MG63 (cell line): ENCODE measurements at places on chromosomes 12 and 14.

DNA sequence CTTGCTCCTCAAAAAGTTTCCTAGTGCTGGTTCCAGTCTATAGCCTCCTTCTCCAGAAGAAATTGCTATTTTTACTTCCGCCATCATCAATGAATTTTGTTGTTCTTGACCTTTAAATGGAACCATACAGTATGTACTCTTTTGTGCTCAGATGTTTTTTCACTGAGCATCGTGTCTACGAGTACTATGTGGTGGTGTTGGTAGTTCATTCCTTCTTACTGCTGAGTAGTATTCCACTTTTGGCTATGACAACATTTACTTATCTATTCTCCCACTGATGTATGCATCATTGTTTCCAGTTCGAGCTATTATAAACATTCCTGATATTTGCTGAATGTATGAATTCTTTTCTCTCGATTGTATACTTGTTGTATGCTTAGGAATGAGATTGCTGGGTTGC, 28.6 kb downstream of the SLC2A14 start:
- DNase-seq: no peak

DNA sequence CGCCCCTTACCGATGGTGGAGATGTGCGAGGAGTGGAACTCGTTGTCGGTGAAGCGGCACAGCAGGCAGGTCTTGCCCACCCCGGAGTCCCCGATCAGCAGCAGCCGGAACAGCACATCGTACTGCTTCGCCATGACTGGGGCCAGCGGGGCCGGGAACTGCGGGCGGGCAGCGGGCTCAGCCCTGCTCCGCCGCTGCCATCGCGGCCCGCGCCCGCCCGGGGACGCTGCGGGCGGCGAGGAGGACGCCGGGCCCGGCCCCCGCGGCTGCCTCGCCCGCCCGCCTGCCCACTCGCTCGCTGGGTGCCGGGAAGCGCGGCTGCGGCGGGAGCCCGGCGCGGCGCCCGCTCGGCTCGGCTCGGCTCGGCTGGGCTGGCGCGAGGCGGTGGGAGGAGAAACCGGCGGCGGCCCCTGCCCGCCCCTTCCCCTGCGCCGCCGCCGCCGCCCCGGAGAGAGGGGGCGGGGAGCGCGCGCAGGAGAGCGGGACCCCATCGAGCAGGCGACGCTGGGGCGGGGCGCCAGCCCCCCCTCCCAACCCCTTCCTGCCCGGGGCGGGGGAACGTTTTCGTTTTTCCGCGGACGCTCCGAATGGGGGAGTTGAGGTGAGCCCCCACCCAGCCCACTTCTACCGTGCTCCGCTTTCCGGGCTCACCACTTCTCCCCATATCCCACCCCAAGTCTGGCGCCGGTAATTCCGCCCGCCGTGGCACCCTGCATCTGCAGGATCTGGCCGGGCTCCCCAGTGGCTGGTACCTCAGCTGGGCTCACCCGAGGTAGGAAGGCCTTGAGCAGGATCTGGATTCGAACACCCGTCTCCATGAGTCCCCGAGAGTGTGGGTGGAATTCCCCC, at the start of gene RAB15:
Gene RAB15, minus strand, starts transcription at position 394 of the 849 bp plus-strand sequence. Its CDS starts 260 bp downstream, at position 134.
- DNase-seq: peak; percentile 20

DNA sequence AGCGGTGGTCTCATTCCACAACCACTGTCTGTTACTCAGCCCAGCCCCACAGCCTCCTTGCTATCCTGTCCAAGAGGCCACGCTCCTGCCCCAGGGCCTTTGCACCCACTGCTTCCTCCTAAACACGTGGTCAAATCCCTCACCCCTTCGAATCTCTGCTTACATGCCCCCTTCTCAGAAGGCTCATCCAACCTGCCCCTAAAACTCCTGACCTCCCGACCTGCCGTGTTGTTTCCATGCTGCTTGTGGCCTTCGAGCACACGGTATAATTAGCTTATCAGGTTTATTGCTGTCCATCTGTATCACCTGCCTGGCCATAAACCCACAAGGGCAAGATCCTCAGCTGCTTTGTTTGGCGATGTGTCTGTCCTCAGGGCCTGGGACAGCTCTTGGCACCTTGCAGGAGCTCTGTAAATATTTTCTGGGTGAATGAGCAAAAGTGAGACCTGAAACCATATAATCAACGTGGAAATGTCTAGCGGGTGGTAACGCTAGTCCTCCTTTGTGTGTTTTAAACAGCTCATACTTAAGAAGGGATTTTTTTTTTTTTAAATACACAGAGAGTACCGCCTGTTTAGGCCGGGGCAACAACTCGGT, 36.0 kb downstream of the SCARB1 start:
- no peak for DNase-seq

- no peak for DNase-seq
These were observed 35.5 kb upstream of the PAX9 start for GRCh38 chr14:36626151-36626550.

- no peak for DNase-seq
These were observed 25.3 kb upstream of the DYRK2 start for GRCh38 chr12:67623259-67623658.

DNA sequence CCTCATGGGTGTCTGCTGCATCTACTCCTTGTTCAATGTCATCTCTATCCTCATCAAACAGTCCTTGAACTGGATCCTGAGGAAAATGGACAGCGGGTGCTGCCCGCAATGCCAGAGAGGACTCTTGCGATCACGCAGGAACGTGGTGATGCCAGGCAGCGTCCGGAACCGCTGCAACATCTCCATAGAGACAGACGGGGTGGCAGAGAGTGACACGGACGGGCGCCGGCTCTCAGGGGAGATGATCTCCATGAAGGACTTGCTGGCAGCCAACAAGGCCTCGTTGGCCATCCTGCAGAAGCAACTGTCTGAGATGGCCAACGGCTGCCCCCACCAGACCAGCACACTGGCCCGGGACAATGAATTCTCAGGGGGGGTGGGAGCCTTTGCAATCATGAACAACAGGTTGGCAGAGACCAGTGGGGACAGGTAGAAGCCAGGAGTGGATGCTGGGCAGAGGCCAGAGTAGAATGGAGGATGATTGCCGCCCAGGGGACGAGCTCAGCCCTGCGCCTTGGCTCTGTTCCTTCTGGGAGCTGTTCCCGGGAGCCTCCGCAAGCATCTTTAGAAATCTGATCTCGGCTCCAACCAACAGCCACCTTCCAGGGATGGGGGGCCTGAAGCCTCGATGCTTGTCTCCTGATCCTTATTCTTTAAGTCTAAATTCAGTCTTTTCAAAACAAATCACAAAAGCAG, 71.6 kb upstream of the PSMC1 start:
- DNase-seq: no peak

GRCh38 chr12:56154246-56154771, 1.9 kb downstream of the MYL6B start:
- DNase-seq: no peak

GRCh38 chr12:51218607-51219161, 822 bp upstream of the POU6F1 start:
- DNase-seq: peak; percentile 16

GRCh38 chr12:88113871-88114270, 28.0 kb downstream of the CEP290 start:
- no peak for DNase-seq

DNA sequence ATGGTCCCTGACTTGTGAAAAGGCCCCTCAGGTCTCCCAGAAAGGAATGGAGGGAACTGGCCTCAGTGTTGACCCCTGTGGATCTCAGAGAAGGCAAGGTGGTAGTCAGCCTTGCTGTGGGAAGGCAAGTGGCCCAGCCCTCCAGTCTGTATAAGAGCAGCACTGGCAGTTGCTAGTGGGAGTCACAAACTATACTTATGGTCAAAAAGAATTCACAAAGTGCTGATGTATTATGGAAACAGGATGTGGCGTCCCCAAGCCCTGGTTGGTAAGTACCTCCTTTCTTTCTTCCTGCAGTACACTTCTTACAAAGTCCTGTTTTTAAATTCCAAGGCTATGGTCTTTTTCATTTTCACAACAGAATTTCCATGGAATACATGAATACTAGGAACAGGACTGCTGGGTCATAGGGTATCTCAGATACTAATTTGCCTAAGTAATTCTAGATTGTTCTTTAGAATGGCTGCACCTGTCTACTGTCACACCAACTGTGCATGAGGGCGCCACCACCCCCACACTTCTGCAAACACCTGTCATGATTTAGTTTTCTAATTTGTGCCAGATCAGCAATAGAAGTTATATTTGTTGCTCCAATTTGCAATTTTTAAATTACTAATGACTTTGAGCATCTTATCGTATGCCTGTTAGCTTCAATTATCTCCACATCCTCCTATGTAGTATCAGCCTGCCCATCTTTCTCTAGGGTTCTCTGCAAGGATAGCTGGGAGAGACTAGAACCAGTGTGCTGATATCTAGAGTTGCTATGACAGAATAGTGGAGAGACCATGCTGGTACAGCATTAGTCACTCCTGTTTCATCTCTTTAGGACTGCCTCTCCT, 40.7 kb upstream of the TMEM263 start:
- no peak for DNase-seq

GRCh38 chr14:103537175-103537990, 8.4 kb downstream of the TRMT61A start:
- no peak for DNase-seq
